ENCODE measurements at places on chromosomes 6 and 20. TPM values are rescaled to one million over a fixed set of nuclear protein-coding genes. Genes with fewer than 3 reads are reported as not detected.

DNA sequence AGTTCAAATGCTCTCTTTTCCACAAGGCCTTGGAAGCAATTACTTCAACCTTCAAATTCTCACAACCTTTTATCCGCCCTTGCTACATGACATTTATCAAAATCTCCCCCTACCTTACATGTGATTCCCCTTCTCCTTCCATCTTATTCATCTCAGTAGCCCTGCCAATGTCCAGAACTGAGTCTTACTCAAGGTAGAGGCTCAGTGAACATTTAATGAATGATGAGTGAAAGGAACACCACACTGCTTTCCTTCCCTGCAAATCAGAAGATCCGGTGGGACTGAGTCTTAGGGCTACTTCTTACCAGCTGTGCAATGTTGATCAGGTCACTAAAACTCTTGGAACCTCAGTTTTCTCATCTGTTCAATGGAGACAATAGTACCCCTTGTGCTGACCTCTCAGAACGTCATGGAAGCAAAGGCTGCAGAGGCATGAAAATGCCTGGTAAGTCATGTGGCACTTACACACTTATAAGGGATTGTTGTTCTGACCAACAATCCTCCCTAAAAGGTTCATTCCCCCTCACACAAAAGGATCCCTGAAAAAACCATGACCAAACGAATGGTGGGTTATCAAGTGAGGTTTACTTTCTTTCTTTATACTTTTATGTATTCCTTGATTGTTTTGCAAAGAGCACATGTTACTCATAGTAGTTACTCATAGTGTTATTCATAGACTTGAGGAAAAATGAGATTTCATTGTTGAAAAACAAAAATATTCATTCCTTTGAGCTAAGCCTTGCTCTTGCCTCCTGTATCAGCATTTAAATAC is 6.5 kb downstream of the MDGA1 start:
- DNase-seq, result peak; percentile 43

DNA sequence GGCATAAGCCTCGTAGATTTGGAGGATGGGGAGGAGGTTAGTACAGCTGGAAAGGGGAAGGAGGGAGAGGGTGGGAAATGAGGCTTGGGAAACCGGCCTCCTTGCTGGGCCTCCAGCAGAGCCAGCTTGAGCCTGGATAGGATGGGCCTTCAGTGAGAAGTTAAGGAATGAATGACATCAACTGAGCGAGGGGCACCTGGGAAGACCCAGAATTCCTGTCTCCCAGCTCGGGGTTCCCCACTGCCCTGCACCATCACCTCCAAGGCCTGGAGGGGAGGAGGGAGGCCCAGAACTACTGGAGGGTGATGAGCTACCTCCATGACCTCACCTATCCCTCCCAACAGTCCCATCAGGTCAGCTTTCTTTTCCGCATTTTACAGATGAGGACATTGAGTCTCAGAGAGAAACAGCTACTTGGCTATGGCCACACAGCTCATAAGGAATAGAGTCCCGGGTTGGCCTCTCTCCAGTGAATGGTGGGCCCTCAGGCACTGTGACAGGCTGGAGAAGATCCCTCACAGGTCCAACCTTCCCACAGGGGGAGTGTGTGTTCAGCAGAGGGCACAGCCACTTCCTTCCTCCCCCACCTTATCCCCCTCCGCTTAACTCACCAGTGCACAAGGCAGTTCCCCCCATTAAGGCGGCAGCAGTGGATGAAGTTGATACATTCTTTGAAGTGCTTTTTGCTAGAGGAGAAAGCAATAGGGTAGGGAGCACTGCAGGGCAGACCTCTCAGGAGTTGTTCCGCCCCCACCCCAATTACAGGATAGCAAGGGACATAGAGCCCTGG is 6.8 kb downstream of the DUSP15 start:
- no peak for DNase-seq

- DNase-seq, result no peak
Observed at GRCh38 chr6:100466410-100467128, 1.8 kb upstream of the SIM1 start.

The ECI2 gene
- 78.5 TPM for total RNA-seq

The HDGFL1 gene
- total RNA-seq, result not detected

The RWDD1 gene
- 50.5 TPM for total RNA-seq

GRCh38 chr6:107144014-107144413 is 28.7 kb upstream of the BEND3 start:
- DNase-seq, result peak; percentile 60

DNA sequence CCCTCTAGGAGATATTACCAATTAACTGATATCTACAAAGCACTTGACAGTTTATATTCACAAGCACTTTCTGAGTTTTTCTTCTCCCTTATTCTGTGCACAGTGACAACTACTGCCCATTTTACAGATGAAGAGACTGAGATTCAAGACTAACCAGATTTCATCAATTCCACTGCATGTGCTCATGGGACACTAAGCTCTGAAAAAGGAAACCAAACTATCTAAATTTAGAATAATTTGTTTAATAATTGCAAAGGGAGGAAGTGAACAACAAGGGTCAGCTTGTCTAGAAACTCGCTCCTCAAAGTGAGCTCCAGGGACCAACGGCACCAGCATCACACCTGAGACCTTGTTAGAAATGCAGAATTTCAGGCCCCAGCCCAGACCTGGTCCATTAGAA is 50.8 kb upstream of the MYLIP start:
- DNase-seq, result no peak

- DNase-seq, result no peak
Observed at GRCh38 chr6:34709386-34709785, 12.8 kb upstream of the ILRUN start.

- DNase-seq, result no peak
Observed at GRCh38 chr20:62951896-62952372, 575 bp upstream of the SLC17A9 start.

GRCh38 chr20:13772529-13772928 is 12.2 kb downstream of the ESF1 start:
- peak; percentile 8 for DNase-seq

GRCh38 chr6:42915732-42916131 is at the start of gene PTCRA:
Gene PTCRA (plus strand): TSS chr6:42916053. CDS start chr6:42916070, 17 bp downstream.
- no peak for DNase-seq

GRCh38 chr20:44411757-44412401 is 56.4 kb downstream of the HNF4A start:
- DNase-seq, result no peak

GRCh38 chr6:21438237-21438985 is 155.1 kb upstream of the SOX4 start:
- DNase-seq, result peak; percentile 69

- peak; percentile 67 for DNase-seq
Observed at GRCh38 chr6:56851541-56852259, 103.2 kb upstream of the BEND6 start.

DNA sequence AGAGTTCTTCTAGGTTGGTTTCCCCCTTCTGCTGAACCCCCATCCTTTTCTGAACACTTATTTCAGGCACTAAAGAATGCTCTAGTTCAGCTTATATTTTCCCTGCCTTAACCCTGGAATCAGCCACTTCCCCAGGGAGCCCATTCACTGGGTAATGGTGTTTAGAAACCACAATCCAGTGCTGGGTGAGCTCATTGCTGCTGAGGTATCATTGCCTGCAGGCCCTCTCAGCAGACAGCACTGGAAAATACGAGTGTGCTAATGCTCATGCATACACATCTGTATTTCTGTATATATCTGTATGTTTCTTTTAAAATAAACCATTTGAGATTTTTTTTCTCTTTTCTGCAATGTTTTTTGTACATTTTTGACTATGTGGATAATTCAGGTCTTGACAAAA is 27.0 kb downstream of the OSBPL2 start:
- DNase-seq, result no peak

DNA sequence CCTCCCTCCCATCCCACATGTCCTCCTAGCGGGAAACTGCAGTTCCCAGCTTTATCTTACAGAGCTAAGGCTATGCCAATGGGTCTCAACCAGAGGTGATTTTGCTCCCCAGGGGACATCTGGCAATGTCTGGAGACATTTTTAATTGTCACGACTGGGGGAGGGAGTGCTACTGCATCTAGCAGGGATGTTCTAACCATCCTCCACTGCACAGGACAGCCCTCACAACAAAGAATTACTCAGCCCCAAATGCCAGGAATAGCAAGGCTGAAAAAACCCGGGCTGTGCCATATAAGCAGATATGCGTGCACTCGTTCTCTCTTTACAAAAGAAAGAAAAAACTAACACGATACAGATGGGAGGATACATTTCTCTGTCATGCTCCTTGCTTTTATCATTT is 8.5 kb downstream of the MRPS18A start:
- no peak for DNase-seq

The MUC21 gene
- total RNA-seq, result not detected

DNA sequence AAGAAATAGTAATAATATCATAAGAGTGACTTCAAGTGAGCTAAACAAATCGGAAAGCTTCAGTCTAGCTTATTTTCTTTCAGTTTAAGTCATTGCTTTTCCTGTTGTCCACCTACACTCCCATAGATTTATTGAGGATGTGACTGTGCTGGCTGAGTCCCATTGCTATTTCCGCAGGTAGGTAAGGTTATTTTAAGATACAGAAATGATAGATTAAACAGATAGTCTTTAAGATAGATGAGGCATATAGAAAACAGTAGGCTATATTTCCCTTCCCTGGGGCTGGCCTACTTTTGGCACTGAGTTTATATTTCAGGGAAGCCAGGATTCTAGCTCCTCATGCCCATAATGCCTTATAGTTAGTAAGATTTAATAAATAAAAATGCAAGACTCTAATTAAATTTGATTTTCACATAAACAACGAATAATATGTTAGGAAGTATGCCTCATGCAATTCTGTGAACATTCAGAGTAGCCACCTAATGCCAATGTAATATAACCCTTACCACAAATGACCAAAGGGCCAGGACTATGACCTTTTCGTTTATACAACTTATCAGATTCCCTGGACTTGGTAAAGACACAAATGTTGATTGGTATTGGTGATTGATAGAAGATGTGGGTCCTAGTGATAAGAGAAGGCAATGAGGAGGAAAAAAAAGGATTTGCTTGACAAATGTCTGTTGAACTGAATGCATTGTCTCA is 1079.3 kb downstream of the EPHA7 start:
- no peak for DNase-seq

GRCh38 chr20:51492167-51493092 is 50.1 kb downstream of the NFATC2 start:
- DNase-seq, result no peak

DNA sequence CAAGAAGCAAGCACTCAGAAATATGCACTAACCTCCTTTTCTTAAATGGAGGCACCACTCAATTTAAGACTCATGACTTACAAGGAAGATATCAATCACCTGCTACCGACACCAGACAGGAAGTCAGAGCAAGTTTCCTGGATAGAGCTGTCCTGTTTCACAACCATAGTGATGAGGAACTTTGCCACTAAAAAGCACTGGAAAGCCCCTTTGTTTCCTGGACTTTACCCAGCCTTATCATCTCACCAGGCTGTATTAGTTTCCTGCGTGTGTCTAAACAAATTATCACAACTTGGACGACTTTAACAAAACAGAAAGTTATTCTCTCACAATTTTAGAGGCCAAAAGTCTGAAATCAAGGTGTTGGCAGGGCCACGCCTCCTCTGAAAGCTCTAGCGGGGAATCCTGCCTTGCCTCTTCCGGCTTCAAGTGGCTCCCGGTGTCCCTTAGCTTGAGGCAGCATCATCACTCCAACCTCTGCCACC is 253.8 kb upstream of the STXBP5 start:
- peak; percentile 6 for DNase-seq

- peak; percentile 42 for DNase-seq
Observed at GRCh38 chr6:6556738-6557503, 31.6 kb upstream of the LY86 start.

- no peak for DNase-seq
Observed at GRCh38 chr6:109927052-109927451, 51.1 kb upstream of the GPR6 start.
